Natural killer cell treated with Interleukin-12 subunit alpha and Interleukin-12 subunit beta and Interleukin-15 and Interleukin-18, amount 100 ng/mL, for 72 hours (primary cell): ENCODE measurements at places on chromosomes 16 and 17. TPM values are rescaled to one million over a fixed set of nuclear protein-coding genes. Genes with fewer than 3 reads are reported as not detected.

- H3K36me3 ChIP-seq: no peaks in the 10 kb centered on the region
- H3K4me1 ChIP-seq: no peaks in the 10 kb centered on the region
- DNase-seq: no peak
- H3K4me3 ChIP-seq: no peak overlapping the region
These were observed 154.0 kb downstream of the LGALS9B start for GRCh38 chr17:20313306-20313705.

DNA sequence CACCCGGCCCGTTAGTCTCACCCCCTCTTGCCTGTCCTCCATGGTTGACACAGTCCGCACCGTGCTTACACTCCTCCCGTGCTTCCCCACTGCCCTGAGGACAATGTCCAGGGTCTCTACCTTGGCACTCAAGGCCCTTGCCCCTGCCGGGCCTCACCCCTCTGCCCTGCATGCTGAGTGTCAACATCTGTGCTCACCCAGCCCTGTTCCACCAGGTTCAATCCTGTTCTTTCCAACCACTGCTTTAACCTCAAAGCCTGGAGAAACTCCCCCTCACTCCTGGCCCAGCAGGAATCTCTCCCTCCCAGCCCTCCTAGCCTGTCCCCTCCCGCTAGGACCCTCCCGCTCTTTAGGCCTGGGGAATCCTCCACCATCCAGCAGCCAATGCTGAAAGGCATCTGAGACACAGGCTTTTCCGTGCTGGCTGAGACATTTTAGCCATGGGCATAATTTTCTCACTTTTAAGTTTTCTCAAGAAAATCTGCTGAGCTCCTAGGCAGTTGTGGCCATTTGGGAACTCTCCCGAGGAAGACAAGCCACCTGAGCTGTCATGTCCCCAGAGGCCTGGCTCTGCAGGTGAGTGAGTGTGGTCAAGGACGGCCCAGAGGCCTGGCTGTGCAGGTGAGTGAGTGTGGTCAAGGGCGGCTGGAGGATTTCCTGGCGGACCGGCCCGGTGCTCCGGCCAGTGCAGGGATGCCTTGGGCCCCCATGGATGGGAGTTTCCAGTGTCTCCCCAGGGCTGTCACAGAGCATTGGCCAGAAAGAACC lies 10.8 kb upstream of the P2RX1 start:
- no peaks in the 10 kb centered on the region for H3K36me3 ChIP-seq
- no peaks in the 10 kb centered on the region for H3K27me3 ChIP-seq
- no peak overlapping the region for H3K4me3 ChIP-seq
- no peak overlapping the region for H3K27ac ChIP-seq
- no peak for DNase-seq

- H3K36me3 ChIP-seq: no peaks in the 10 kb centered on the region
- DNase-seq: no peak
- no peak overlapping the region for H3K4me3 ChIP-seq
- no peak overlapping the region for H3K27ac ChIP-seq
- H3K27me3 ChIP-seq: peaks cover 6% of the 10 kb centered on the region
These were observed 15.6 kb downstream of the NGFR start for GRCh38 chr17:49510720-49511110.

DNA sequence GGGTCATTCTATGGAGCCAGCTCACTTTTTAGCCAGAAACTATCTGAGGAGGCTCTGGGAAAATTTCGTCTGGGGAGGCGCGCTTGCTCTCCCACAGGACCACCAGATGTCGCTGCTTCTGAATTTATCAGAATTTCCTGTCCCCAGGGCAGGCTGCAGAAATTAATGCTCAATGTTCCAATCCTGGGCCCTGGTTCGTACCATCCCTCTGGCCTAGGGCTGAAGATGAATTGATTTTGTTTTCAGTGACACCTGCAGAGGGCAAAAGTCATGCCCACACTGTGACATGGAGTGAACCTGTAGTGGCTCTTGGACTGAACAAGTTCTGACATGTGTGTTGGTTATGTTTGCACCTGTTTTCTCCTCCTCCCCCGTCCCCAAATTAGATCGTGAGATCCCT lies 482.6 kb downstream of the NPIPA7 start:
- no peak for DNase-seq
- H3K27me3 ChIP-seq: peaks cover 9% of the 10 kb centered on the region
- H3K27ac ChIP-seq: no peak overlapping the region
- no peak overlapping the region for H3K4me3 ChIP-seq
- H3K4me1 ChIP-seq: no peaks in the 10 kb centered on the region

- no peak overlapping the region for H3K27ac ChIP-seq
- no peak for DNase-seq
- H3K4me3 ChIP-seq: no peak overlapping the region
- no peaks in the 10 kb centered on the region for H3K36me3 ChIP-seq
These were observed 16.5 kb downstream of the FCSK start for GRCh38 chr16:70470927-70471341.

- no peaks in the 10 kb centered on the region for H3K27me3 ChIP-seq
- H3K27ac ChIP-seq: no peak overlapping the region
- DNase-seq: no peak
- H3K4me1 ChIP-seq: peaks cover 3% of the 10 kb centered on the region
These were observed 12.7 kb downstream of the FCSK start for GRCh38 chr16:70467113-70467512.

GRCh38 chr17:56891751-56892150 lies 22.1 kb downstream of the TRIM25 start:
- peaks cover 9% of the 10 kb centered on the region for H3K4me1 ChIP-seq
- H3K27ac ChIP-seq: no peak overlapping the region
- no peaks in the 10 kb centered on the region for H3K27me3 ChIP-seq

GRCh38 chr17:76166906-76167305 lies 25.9 kb upstream of the FOXJ1 start:
- no peaks in the 10 kb centered on the region for H3K4me1 ChIP-seq
- no peak for DNase-seq
- H3K27ac ChIP-seq: no peak overlapping the region
- H3K27me3 ChIP-seq: no peaks in the 10 kb centered on the region
- H3K36me3 ChIP-seq: peaks cover 14% of the 10 kb centered on the region

DNA sequence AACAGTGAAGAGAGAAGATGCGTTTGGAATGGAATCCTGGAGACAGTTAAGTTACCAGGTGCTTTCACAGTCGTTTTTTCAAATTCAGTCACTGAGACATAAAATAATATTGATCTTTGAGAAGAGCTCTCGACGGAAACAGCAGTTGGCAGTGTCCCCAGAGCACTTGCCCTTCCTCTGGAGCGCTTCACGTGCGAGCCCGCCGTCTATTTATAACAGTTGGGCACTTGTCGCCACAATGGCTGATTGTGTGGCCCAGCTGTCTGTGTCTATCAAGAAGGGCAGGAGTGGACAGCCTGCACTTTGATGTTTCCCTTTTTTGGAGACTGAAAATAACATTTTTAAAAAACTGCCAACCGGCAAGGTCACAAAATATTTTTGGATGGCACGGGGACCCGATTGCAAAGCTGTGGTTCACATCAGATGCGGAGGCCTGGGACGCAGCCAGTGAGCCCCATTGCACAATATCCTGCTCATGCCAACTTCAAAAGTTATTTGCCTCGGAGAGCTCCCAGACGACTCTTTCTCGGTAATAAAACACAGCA lies 62.9 kb downstream of the ADCY9 start:
- H3K27ac ChIP-seq: no peak overlapping the region
- H3K27me3 ChIP-seq: no peaks in the 10 kb centered on the region
- peak overlapping the region; percentile 58 for H3K4me3 ChIP-seq
- DNase-seq: no peak
- no peaks in the 10 kb centered on the region for H3K36me3 ChIP-seq

DNA sequence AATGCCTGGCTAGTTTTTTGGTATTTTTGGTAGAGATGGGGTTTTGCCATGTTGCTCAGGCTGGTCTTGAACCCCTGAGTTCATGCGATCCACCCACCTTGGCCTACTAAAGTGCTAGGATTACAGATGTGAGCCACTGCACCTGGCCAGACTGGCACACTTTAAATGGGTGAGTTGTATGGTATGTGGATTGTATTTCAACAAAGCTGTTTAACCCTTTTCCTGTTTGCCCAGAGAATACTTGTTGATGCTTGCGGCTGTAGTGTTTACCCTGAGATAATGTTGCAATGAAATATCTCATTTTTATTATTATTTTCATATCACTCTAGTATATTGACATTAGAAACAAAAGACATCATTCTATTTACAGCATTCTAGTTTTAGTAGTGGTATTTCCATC lies 17.1 kb upstream of the TMEM94 start:
- H3K27ac ChIP-seq: no peak overlapping the region
- H3K4me3 ChIP-seq: no peak overlapping the region
- no peaks in the 10 kb centered on the region for H3K36me3 ChIP-seq
- no peak for DNase-seq

GRCh38 chr17:5219536-5219935 lies 15.1 kb downstream of the SCIMP start:
- H3K27me3 ChIP-seq: no peaks in the 10 kb centered on the region
- H3K4me1 ChIP-seq: peaks cover 29% of the 10 kb centered on the region
- peak overlapping the region; percentile 92 for H3K27ac ChIP-seq
- no peak for DNase-seq
- peak overlapping the region; percentile 34 for H3K4me3 ChIP-seq

DNA sequence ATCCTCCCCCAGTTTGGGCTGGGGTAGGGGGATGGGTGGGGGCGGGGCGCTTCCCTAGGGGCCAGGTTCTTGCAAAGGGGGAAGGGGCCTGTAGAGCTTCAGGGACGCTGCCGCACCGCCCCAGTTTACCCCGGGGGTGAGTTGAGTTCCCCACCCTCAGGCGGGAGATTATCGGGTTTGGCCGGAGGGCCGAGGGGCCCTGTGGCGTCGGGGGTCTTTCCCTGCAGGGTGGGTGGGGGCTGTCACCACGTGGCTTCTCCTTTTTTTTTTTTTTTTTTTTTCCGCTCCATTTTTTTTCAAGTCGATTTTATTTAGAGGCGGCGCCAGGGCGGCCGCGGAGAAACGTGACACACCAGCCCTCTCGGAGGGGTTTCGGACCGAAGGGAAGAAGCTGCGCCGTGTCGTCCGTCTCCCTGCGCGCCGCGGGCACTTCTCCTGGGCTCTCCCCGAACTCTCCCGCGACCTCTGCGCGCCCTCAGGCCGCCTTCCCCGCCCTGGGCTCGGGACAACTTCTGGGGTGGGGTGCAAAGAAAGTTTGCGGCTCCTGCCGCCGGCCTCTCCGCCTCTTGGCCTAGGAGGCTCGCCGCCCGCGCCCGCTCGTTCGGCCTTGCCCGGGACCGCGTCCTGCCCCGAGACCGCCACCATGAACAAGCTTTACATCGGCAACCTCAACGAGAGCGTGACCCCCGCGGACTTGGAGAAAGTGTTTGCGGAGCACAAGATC lies at the start of gene IGF2BP1:
Gene IGF2BP1 (plus strand): TSS at position 283 of the 724 bp plus-strand sequence. CDS start 361 bp downstream, at position 644.
- peaks cover 53% of the 10 kb centered on the region for H3K27me3 ChIP-seq
- peak within 1 kb of the TSS; percentile 67 for H3K4me3 ChIP-seq
- H3K27ac ChIP-seq: no peak within 1 kb of the TSS

DNA sequence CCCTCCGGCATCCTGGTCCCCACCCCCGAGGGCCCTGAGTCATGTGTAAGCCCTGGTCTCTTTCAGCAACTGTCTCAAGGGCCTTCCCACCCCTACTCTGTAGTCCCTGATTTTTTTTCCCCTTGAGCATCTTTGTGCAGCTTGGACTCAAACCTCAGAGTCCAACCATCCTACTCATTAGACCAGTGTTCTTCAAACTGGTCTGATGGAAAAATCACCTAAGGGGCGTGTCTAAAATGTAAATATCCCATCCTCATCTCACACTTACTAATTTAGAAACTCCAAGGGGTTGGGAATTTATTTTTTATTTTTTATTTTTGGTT lies 624 bp downstream of the G6PC3 start:
- no peak for DNase-seq
- H3K4me3 ChIP-seq: peak overlapping the region; percentile 94
- H3K27me3 ChIP-seq: no peaks in the 10 kb centered on the region
- H3K27ac ChIP-seq: peak overlapping the region; percentile 91
- peaks cover 32% of the 10 kb centered on the region for H3K4me1 ChIP-seq

GRCh38 chr16:27566417-27566816 lies 16.5 kb downstream of the KATNIP start:
- H3K27me3 ChIP-seq: no peaks in the 10 kb centered on the region
- no peak overlapping the region for H3K27ac ChIP-seq
- no peaks in the 10 kb centered on the region for H3K36me3 ChIP-seq

DNA sequence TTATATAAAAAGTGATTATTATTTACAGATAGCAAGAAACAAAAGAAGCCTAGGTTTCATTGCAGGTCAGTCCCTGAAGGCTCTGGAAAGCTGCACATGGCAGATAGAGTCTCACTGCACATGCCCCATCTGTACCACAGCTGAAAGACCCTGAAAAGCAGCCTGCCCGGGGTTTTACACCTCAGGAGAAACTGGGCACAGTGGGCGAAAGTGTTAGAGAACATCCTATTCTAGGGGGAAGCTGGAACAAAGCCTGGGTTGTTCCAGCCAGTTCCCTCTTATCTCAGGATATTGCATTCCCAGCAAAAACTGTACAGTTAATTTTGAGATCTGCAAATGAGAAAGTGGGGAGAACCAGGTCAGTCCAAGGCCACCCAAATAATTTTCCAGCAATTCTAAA lies 419.7 kb downstream of the CNTNAP4 start:
- H3K36me3 ChIP-seq: peaks cover 6% of the 10 kb centered on the region
- H3K27me3 ChIP-seq: no peaks in the 10 kb centered on the region
- no peaks in the 10 kb centered on the region for H3K4me1 ChIP-seq

- no peaks in the 10 kb centered on the region for H3K27me3 ChIP-seq
- no peaks in the 10 kb centered on the region for H3K36me3 ChIP-seq
- H3K4me1 ChIP-seq: peaks cover 28% of the 10 kb centered on the region
These were observed 88.6 kb downstream of the RPTOR start for GRCh38 chr17:80633207-80633606.

DNA sequence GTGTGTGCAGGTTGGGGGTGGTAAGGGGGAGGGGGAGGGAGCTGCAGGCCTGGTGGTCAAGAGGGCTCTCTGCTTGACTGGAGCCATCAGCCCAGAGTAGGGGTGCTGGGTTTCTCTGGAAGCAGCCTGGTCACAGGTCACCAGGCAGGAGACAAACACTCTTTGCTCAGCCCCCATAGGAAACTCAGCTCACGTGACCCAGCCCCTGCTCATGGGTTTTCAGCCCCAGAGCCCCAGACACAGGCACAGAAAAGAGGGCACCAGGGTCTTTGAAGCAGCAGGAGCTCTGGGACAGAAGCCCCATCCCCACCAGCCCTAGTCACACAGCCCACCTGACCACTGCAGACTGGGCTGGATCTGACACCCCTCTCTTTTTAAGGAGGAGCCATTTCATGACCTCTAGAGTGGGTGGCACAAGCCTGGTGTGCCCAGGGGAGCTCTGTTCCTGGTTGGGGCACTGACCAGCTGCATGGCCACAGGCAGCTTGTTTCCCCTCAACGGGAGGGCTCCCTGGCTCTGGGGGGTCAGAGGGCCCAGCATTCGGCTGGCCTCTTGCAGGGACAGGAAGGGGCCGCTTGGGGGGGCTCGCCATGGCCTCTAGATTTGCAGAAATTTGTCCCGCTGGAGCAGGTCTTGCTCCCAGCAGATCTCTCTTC lies 13.8 kb upstream of the CD79B start:
- H3K36me3 ChIP-seq: no peaks in the 10 kb centered on the region
- no peak overlapping the region for H3K4me3 ChIP-seq
- H3K4me1 ChIP-seq: no peaks in the 10 kb centered on the region
- H3K27ac ChIP-seq: no peak overlapping the region
- peaks cover 6% of the 10 kb centered on the region for H3K27me3 ChIP-seq

GRCh38 chr17:47850692-47851573 lies at the start of gene SP6:
Gene SP6, minus strand, starts transcription at chr17:47851163. Its CDS starts 2,734 bp downstream, at chr17:47848429.
- no peaks in the 10 kb centered on the region for H3K36me3 ChIP-seq
- peak; percentile 79 for DNase-seq
- H3K27ac ChIP-seq: no peak within 1 kb of the TSS
- H3K4me1 ChIP-seq: peaks cover 9% of the 10 kb centered on the region
- H3K27me3 ChIP-seq: peaks cover 65% of the 10 kb centered on the region

Gene HOXB2
- total RNA-seq: 20.8 TPM

Gene ALOX15B
- not detected for total RNA-seq

Gene NOD2
- 3.7 TPM for total RNA-seq

Gene BIRC5
- total RNA-seq: 100 TPM

Gene HASPIN
- 64.6 TPM for total RNA-seq

Gene ADAT1
- 41.3 TPM for total RNA-seq

Gene TBC1D3E
- 13.3 TPM for total RNA-seq
